ENCODE measurements at places on chromosomes 3 and 15.

DNA sequence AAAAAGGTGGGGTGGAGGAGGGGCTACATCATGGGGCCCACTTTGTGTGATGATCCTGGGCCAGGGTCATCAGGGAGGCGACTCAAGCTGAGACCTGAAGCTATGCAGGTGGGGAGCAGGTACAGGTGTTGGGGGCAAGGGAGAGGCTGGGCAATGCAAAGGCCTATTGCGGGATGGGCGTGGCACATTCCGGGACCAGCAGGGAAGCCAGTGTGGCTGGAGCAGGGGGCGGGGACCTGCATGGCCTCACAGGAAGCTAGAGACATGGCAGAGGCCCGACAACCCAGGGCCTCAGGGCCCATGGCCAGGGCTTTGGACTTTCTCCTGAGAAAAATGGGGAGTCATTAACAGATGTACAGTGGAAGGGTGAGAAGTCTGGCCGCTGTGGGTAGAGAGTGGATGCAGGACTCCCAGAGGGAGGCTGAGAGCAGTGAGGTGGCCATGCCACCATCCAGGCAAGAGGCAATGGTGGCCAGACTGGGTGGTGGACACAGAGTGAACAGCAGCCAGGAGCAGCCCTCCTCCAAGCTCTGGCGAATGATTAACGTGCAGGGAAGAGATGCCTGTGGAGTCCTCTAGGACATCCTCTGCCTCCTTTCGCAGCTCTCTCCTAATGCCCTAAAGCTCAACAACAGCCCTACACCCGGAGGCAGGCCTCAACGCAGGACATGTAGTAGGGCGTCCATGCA is 122.6 kb upstream of the ATP2B2 start:
- peak; percentile 51 for DNase-seq

- no peak for DNase-seq
These were observed 59.5 kb upstream of the TIPARP start for GRCh38 chr3:156614642-156615511.

DNA sequence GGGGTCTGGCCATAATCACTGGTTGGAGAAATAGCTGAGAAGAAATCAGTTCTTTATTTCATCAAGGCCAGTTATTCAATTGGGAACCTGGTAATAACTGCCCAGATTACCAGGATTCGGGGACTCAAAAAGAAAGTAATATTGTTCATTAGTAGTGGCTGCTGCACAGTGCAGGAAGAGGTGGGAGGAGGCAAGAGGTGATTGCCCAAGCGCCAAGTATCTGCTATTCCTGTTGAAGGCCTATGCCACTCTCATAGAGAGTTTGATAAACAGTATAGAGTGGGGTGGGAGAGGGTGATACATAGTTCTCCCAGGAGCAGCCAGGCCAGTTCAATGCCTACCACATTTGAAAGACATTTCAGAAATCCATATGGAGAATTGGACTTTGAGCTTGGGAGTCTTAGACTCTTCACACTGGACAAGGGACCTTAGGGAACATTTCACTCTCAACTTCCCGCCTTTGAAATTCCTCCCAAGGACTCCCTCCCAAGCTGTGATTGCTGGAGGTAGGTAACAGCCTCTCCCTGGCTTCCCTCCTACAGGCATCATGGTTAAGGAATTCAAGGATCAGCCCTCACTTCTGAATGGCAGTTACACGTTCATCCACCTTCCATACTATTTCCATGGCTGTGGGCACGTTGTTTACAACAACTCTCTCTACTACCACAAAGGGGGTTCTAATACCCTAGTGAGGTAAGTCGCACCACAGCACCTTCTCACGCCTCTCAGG is 59.8 kb downstream of the GLDN start:
- DNase-seq: no peak

GRCh38 chr15:101458908-101459578 is 30.5 kb downstream of the PCSK6 start:
- DNase-seq: no peak

GRCh38 chr15:93028632-93029213 is 60.3 kb downstream of the RGMA start:
- DNase-seq: no peak

- no peak for DNase-seq
These were observed 33.1 kb downstream of the TM2D3 start for GRCh38 chr15:101618851-101619614.

DNA sequence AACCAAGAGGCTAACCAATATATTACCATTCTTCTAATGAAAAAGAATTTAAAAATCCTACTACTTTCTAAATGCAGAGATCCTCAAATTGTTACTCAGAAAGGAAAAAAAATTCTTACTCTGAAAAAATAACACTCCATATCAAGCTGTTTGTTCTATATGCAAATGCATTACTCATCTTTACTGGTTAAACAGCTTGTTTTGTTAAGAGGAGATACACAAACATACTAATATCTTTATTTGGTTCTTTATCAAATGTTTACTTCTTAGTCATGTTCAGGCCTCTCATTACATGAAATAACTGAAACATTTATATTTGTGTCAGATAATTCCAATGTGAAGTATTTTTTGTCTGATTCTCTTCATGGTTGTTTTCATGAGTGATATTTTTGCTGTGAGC is 146.8 kb downstream of the PCCB start:
- no peak for DNase-seq

- DNase-seq: no peak
These were observed 244.0 kb upstream of the CHRNA7 start for GRCh38 chr15:31786360-31786759.

DNA sequence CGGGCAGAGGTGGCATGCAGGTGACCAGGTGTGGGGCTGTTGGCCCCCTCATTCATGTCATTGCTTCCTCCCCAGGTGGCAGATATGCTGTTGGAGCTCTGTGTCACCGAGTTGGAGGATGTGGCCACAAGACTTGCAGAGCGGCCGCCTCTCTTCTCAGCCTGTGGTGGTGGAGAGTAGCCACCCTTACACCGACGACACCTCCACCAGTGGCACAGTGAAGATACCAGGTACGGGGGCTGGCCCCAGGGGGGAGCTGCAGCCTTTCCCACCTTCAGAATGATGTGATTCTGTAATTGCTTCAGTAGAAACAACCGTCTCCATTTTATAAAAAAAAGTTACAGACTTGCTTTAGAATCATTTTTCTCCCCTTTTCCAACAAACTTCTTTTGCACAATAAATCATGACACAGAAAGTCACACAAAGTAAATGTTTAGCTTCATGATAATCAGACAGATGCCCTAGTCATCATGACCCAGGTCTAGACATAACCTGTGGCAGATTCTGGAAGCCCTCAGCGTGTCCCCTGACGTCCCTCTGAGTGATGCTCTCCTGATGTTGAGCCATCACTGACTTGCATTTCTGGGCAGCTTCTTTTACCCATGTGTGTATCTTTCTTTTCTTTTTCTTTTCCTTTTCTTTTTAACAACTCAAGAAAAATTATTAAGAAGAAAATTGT is 76.0 kb upstream of the FAN1 start:
- DNase-seq: no peak

DNA sequence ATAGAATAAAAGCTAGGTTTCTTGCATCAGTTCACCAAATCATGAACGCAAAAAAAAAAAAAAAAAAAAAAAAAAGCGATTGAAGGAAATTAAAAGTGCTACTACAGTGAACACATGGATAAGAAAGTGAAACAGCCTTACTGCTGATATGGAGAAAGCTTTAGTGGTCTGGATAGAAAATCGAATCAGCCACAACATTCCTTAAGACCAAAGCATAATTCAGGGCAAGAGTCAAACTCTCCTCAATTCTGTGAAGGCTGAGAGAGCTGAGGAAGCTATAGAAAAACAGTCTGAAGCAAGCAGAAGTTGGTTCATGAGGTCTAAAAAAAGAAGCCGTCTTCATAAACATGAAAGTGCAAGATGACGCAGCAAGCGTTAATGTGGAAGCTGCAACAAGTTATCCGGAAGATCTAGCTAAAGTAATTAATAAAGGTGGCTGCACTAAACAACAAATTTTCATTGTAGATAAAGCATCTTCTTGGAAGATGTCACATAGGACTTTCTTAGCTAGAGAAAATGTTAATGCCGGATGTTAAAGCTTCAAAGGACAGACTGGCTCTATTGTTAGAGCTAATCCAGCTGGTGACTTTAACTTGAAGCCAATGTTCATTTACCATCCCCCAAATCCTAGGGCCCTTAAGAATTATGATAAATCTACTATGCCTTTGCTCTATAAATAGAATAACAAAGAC is 19.2 kb downstream of the P3H2 start:
- DNase-seq: no peak

DNA sequence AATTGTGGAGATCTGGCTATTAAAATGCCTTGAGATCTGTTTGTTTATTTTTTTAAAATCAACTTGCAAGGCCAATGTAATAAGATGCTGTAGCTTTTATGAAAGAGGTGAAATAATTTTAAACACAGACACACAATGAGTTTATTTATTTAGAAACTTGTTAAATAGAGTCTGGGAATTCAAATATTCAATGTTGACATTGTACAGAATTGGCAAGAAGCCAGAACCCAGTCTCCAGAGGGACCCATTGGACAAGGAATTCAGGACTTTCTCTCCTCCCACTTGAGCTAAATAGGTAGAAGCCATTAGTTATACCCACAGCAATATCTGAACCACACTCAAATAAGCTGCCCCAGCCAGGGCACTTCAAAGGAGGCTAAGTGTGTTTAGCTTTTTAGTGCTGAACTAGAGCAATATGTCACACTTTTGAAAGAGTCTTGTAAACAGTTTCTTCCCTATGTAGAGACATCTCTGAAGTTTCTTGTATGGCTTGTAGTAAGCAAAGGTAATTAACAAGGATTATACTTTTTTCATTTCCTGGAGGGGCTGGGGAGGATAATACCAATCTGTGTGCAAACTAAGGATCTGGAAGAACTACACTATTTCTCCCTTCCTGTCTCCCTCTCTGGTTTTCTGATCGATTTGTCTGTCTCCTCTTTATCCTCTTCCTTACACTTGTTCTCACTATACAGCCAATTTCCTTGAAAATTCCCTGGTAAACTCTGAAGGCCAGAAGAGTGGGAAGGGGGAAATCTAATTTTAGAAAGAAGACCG is 6.0 kb downstream of the MECOM start:
- DNase-seq: peak; percentile 32

- no peak for DNase-seq
These were observed 25.2 kb upstream of the FNDC3B start for GRCh38 chr3:172014145-172014544.

DNA sequence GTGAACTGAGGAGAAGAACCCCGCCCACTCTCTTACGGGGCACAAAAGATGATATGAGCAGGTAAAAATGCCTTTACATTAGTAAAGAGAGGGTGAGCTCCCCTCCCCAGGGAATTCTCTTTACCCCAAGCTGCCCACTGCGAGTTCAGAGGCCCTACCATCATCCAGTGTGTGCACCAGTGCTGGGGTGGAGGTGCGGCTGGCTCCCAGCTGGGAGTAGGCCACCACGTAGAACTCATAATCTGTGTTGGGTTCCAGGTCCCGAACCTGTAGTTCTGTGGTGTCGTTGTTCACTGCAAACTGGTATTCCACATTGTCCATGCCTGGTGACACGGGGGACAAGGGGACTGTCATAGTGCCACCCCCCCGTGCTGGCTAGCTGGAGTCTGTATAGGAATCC is 17.1 kb upstream of the IGDCC3 start:
- DNase-seq: no peak

DNA sequence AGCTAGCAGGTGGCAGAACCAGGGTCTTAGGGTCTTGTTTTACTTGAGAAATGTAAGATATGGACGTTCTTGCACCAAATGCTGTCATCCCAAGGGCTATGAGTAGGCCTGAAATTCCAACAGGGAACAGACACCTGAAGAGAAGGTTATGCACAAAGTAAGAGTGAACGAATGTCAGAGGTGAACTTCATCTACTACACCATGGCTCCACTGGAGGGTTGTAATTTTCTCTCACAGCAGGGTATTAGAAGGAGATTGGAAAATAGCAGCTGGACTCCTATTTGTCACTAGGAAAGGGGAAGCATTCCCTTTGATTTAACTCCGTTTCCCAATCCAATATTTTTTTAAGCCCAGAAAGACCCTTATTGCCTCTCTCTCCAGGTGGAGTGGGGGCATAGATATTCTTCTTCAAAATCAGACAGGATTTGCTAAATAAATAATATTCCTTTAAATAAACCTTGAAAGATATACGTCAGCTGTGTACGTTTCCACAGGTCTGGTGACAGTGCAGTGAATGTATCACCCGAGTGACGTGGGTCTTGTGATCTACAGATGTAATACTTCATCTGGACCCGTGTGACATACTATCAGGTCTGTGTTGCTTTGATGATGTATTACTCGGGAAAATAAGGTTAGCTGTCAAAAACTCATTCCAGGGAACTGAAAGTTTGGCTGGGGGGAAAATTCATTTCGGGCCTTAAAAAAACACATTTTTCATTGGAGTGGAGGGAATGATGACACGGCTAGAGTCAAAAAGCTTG is 302.6 kb downstream of the CHL1 start:
- no peak for DNase-seq

DNA sequence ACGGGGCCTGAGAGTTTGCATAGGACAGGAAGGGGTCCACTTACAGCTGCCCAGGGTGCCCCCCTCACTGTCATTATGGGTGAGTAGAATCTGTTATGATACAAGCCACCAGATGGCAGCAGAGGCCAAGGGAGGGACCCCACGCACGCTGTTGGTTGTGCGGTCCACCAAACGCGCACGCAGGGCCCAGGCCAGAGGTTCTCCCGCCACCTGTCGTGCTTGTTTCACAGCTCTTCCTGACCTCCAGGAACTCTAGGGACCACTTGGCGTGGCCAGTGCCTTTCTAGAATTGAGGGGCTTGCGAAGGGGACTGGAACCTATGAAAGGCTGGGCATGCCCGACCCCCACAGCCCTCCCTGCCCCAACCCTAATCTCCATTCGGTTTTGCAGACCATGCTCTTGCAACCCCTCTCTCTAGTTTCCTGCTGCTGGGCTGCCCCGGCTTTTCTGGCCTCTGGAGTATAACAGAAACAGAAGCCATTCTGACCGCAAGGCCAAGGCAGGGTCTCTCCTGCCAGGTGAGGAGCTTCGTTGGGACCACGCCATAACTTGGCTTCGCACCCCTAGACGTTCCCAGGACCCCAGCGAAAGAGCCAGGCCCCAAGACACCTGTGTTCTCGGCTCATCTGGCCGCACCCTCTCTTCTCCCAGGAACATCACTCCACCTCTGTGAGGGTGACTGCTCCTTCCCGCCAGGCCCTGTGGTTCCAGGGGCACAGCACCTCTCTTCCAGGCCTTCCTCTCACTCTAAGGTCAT is 46.0 kb downstream of the ALDH1L1 start:
- DNase-seq: peak; percentile 61

All from LoVo (cell line).